ENCODE measurements at places on chromosomes 4 and X. TPM values are rescaled to one million over a fixed set of nuclear protein-coding genes. Genes with fewer than 3 reads are reported as not detected.

Gene KIAA1210
- total RNA-seq = not detected

Gene TBX22
- total RNA-seq = not detected

Gene CLNK
- total RNA-seq = 0.05 TPM

Gene NR0B1
- not detected for total RNA-seq

GRCh38 chr4:38674258-38675144 is 10.5 kb downstream of the KLF3 start:
- no peak for DNase-seq

DNA sequence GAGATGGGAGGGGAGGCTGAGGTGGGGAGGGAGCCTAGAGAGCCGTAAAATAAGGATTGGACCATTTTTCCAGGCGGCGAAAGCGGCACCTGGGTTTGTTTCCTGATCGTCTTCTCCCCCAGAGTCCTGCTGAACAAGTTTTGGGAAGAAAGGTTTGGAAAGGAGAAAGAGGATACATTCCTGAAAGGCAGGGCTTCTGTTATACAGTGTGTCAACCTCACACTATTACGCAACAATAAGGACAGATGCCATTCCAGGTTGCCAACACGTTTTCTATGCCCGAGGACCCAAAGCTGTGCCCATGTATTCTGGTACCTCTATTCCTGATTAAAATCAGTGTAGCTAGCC is 658 bp downstream of the SCOC start:
- DNase-seq = no peak

- no peak for DNase-seq
These were observed 42.2 kb upstream of the NKRF start for GRCh38 chrX:119648421-119648775.

- DNase-seq = no peak
These were observed 60.6 kb downstream of the SNX25 start for GRCh38 chr4:185270037-185270436.
